ENCODE measurements at places on chromosomes 3 and 15.

GRCh38 chr3:138078901-138079344, 36.5 kb downstream of the DZIP1L start:
- peak; percentile 48 for DNase-seq

GRCh38 chr3:190863119-190863465, 598 bp upstream of the GMNC start:
- no peak for DNase-seq

GRCh38 chr3:8254489-8254888, 247.1 kb upstream of the LMCD1 start:
- no peak for DNase-seq

GRCh38 chr3:28576614-28577200, 228.1 kb upstream of the AZI2 start:
- no peak for DNase-seq

- no peak for DNase-seq
Measured at GRCh38 chr3:174862101-174862500, 3.0 kb downstream of the NAALADL2 start.

DNA sequence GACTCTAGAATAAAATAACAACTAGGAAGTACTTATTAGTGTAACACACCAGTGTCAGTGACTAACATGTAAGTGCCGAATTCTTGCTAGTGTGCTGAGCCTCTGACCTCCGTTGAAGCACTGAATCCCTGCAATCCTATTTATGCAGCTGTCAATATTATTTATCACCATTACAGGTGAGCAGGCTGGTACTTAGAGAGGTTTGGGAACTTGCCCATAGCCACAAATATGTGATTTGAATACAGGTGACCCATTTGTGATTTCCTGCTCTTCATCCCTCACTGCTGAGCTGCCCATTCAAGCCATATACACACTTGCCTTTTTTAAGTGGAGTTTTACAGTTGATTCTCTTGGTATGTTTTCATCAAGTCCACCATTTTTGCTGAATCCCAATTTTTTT, 12.2 kb downstream of the EIF4E3 start:
- DNase-seq: no peak
